ENCODE measurements at places on chromosomes 1 and 21.

GRCh38 chr1:223662943-223663342 lies 2.6 kb downstream of the CAPN8 start:
- no peak for DNase-seq

- DNase-seq, result no peak
Observed at GRCh38 chr1:93675271-93675670, 6.4 kb downstream of the BCAR3 start.

- peak; percentile 80 for DNase-seq
Observed at GRCh38 chr1:26408604-26409003, 2.0 kb upstream of the LIN28A start.

- DNase-seq, result no peak
Observed at GRCh38 chr1:54701996-54702395, 13.7 kb upstream of the TTC4 start.

GRCh38 chr21:8998946-8999681 lies 1522.3 kb upstream of the TPTE start:
- no peak for DNase-seq

DNA sequence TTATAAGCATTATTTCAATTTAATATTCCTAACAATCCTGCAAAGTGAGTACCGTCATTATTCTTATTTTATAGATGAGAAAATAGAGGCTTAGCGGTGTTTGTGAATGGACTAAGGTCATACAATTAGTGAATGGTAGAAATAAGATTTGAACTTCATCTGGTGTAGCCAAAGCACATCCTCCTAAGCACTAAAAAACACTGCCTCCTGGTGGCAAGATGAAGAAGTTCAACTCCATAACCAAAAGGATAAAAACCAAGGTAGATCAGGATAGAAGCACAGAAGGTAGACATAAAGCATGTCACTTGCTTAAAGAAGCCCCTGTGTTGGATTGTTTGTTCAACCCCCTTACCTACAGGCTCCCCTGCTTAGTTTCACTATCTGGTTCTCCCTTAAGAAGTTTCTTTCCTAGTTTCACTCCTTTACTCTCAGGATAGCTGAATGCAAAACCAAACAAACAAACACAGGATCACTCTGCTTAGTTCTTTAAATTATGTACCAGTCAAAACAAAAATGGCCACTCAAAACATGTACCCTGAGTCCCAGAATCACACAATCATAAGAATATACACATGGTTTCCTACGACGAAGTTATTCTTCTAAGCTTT lies 12.7 kb upstream of the AIM2 start:
- no peak for DNase-seq

GRCh38 chr21:22585558-22585957 lies 1587.3 kb downstream of the NCAM2 start:
- no peak for DNase-seq

DNA sequence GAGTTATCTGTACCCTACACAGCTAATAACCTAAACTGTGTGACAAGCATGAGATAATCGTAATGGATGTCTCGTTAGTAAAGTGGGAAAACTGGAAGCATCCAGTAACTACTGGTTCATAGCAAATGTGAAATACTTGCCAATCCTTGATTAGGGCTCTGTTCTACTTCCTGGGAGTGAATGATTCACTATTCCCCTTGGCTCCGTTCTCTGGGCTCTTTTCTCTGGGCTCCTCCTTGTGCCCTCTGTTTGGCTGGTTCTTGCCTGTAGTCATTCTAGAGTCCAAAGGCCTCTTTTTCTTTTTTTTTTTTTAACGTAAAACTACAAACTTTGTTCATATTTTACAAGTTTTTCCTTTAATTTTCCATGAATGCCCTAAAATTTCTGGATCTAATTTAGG lies 465.8 kb upstream of the PLXNA2 start:
- no peak for DNase-seq

GRCh38 chr1:228000836-228001563 lies 5.8 kb upstream of the WNT3A start:
- DNase-seq, result no peak

DNA sequence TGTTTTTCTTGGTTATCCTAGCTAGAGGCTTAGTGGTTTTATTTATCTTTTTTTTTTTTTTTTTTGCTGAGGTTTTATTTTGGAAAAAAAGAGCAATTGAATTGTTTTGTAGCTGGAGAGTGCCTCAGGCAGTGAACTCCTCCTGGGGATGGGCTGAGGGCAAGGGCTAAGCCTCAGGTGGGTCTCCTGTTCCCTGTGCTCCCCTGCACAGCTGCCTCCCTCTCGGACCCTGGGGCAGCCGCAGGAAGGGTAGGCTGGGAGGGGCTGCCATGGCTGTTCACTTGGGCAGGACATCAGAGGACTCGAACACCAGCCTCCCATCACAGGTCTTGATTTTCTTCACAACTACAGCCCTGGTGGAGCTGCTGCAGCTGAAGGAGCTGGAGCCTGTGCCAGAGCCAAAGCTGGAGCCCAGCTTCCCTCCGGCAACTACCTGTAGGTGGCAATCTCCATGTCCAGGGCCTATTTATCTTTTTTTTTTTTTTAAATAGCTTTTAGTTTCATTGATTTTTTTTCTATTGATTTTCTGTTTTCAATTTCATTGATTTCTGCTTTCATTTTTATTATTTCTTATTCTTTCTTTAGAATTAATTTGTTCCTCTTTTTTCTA lies 28.9 kb downstream of the LEPR start:
- no peak for DNase-seq

- no peak for DNase-seq
Observed at GRCh38 chr1:62093261-62093660, 101.4 kb upstream of the L1TD1 start.

GRCh38 chr1:223358826-223359225 lies 5.2 kb downstream of the SUSD4 start:
- no peak for DNase-seq

GRCh38 chr21:37393786-37394185 lies 27.2 kb downstream of the DYRK1A start:
- DNase-seq, result no peak

DNA sequence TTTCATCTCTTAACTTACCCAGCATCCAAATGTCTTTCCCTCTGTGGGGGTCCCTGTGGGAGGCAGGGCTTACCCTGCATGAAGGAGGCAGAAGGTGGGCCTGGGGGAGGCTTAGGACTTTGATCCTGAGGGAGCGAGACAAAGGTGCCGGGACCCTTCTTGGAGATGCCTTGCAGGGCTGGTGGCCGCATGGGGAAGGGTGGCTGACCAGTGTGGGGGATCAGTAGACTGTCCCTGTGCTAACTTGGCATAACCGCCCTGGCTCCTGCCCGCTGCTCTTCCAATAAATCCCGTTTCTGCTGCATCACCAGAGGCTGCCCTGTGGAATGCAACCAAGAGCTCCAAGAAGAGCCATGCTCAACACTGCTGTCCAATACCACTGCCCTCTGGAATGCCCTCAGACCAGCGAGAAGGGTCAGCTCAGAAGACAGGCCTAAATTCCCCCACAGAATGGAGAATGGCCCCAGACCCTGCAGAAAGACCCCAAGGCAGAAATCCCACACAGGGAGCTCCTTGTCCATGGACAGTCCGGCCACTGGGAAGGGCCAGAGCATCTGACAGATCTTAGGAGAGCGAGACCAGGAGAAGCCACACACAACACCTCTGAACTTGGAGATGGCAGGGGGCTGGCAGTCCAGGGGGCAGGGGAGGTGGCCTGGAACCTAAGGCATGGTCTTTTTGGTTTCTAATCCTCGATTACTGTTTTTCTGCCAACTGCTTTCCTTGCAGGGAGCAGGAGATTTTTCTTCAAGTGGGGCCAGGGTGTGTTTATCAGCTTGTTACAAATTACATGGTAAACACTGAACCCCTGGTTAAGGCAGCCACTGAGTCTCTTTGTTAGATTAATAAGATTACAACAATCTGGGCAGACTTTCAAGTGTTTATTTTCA lies 46.7 kb upstream of the DMRTB1 start:
- no peak for DNase-seq

DNA sequence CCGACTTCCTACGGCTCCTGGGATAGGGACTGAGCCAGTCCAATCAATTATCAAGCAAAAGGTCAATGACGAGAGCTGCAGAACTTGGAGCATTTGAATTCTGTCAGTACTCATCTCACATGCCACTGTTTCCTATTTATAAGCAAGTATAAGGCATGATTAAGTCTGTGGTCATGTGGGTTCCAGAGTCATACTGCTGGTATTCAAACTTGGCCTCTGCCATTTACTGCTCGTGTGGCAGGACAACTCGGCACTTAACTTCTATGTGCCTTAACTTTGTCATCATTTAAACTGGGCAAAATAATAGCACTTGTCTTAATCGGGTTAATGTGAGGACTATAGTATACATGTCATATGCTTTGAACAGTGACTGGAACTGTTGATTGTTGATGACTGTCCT lies 44.9 kb upstream of the TNFSF18 start:
- DNase-seq, result no peak

GRCh38 chr1:31798433-31799195 lies 17.2 kb downstream of the SPOCD1 start:
- DNase-seq, result no peak

GRCh38 chr1:113983391-113983790 lies 4.1 kb downstream of the OLFML3 start:
- DNase-seq, result no peak

DNA sequence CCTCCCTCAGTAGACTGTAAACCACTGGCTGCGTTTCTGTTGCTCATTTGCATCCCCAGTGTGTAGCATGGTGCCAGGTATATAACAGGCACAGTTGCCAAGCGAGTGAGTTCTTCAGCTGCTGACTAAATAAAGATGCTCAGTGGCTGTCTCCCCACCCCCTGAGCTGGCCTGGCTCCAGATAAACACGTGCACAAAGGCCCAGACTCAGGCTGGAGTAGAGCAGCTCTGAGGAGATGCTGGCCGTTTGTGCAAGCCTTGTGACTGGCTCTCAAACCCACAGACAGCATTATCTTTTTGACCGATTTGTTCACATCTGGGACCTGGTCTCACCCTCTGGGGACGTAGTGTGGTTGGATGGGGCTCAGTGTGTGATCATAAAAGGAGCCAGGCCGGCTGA lies 7.1 kb downstream of the CHRNB2 start:
- no peak for DNase-seq

- DNase-seq, result no peak
Observed at GRCh38 chr1:81312272-81312754, 488.4 kb upstream of the ADGRL2 start.

- DNase-seq, result no peak
Observed at GRCh38 chr21:28138272-28138671, 854.4 kb downstream of the LTN1 start.

DNA sequence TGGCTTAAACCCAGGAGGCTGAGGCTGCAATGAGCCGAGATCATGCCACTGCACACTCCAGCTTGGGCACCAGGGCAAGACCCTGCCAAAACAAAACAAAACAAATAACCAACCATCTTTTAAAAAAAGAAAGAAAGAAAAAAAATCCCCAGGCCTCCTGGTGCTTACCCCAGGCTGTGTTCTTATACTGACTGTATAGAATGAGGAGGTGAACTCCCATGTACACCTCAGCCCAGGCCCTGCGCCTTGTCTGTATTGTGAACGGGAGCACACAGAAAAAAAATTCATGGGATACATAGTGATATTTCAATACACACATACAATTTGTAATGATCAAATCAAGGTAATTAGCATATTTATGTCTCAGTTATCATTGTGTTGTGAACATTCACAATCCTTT lies 14.1 kb downstream of the RPL5 start:
- no peak for DNase-seq

DNA sequence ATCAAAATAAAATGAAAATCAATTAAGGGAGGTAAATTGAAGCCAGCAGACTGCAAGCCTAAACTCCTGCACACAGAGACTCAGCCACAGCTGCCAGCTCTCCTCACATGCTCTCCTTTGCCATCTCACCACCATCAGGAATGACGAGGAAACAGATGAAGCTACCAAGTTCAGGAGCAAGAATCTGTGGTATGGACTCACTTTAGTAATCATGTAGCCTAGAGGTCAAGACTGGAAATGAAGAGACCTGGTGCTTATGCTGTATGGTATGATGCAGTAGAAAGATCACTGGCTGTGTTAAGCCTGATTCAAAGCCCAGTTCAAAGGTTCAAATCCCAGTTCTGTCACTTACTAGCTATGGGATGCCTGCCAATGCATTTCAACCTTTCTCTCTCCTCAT lies 78.9 kb upstream of the CAMK1G start:
- no peak for DNase-seq

DNA sequence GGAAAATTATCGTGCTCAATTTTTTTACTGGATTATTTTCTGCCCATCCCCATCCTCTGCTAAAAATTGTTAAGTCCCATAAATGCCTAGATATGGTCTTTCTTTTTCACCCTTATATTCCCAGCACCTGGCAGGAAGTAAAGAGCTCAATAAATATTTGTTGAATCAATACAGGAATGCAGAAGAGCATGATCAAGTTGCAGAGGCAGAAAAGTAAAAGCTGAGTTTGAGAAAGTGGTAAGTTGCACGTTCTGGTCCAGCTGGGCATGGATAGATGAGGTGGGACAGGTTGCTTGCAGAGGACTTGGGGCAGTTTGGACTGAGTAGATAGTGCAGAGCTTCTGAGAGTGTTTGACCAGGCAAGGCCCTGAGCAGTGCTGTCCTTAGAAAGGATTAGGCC lies 40.1 kb downstream of the ZNF281 start:
- DNase-seq, result no peak

GRCh38 chr1:156740237-156740740 lies 599 bp downstream of the MRPL24 start:
- DNase-seq, result no peak

DNA sequence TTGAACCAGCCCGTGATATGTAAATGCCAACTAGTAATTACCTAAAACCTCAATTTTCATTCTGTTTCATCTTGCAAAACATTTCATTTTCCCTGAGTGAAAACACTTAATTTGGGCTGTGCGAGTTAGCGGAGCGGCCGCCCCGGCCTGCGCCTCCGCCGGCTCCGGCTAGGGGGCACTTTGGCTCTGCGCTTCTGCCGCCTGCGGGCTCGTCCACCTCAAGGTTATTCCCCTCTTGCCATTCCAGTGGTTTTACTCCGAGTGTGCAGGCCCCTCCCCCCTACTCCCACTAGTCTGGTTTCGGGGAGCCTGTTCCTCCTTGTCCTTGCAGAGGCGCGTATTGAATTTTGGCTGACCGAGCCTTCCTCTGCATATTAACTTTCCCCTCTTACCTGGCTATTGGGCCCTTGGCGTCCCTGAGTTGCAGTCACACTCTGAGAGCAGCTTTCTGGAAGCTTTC lies 55.6 kb downstream of the PEX14 start:
- DNase-seq, result no peak

- DNase-seq, result no peak
Observed at GRCh38 chr1:89757532-89757931, 63.3 kb upstream of the LRRC8D start.

GRCh38 chr1:164058198-164058597 lies 500.8 kb upstream of the PBX1 start:
- DNase-seq, result no peak

- DNase-seq, result peak; percentile 21
Observed at GRCh38 chr1:75265792-75266191, 131.6 kb downstream of the LHX8 start.

GRCh38 chr1:3029481-3029961 lies 8.3 kb downstream of the ACTRT2 start:
- no peak for DNase-seq

GRCh38 chr1:226903819-226904716 lies 33.7 kb downstream of the PSEN2 start:
- peak; percentile 72 for DNase-seq

- no peak for DNase-seq
Observed at GRCh38 chr1:106705971-106706370, 350.5 kb upstream of the PRMT6 start.

- DNase-seq, result no peak
Observed at GRCh38 chr1:174204697-174205308, 45.5 kb downstream of the RABGAP1L start.

All from renal cortex interstitium (tissue), 15 donors.